Astrocyte of the spinal cord (primary cell): ENCODE measurements at places on chromosomes 2 and 18.
A peak's percentile ranks its signal among the peaks of the same experiment; 100 is the strongest.

DNA sequence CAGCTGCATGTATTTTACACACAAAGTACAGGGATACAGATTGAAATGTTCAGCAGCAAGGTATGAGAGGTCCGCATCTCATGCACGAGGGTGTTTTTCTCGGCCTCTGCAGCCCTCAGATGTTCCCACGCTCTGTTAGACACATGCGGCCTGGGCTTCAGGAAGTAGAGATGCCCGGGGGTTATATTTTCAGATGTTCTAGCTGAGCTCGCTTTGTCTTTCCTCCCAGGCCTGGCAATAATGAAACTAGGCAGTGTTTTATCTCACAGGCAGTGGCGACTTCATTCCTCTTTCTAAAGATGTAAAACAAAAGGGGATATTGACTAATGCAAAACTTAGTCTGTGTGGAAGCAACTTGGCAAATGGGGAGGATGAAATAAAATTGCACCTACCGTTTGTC, 190.7 kb downstream of the GBX2 start:
- no peak for DNase-seq

GRCh38 chr2:165572151-165572550, 102.7 kb downstream of the CSRNP3 start:
- DNase-seq: no peak

DNA sequence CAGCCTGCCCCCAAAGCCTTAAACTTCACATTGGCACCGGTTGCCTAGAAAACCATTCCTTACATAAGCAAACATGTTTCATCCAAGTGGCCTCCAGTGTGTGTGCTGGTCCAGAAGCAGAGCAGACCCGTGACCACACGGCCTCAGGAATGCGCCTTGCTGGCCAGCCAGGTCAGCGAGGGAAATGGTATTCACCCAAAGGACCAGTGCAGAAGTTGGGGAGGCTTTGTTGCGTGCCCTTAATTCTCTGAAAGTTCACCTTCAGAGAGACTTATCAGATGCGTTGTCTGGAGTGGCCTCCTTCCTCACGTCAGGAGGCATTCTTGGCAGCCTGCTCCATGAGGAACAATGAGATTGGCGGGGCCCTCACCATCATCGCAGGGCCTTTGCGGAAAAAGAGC, 25.9 kb downstream of the NRP2 start:
- DNase-seq: peak; percentile 93

- no peak for DNase-seq
Observed at GRCh38 chr18:2978208-2978607, 34.7 kb downstream of the LPIN2 start.

GRCh38 chr2:37827911-37828511, 97.1 kb upstream of the RMDN2 start:
- peak; percentile 54 for DNase-seq

DNA sequence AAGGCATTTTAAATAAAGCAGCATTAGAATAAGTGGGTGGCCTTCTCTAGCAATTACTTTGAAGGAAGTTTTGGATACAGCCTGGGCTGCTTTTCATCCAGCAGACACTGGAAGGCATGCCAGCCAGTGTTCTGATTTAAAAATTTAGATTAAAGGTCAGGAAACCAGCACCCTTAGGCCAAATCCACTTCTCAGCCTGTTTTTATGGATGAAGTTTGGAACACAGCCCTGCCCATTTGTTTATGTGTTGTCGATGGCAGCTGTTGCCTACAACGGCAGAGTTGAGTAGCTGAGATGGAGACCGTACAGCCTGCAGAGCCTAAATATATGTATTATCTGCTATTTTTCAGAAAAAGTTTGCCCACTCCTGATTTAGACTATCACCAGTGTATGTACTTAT, 313.6 kb upstream of the ACVR2A start:
- DNase-seq: no peak

DNA sequence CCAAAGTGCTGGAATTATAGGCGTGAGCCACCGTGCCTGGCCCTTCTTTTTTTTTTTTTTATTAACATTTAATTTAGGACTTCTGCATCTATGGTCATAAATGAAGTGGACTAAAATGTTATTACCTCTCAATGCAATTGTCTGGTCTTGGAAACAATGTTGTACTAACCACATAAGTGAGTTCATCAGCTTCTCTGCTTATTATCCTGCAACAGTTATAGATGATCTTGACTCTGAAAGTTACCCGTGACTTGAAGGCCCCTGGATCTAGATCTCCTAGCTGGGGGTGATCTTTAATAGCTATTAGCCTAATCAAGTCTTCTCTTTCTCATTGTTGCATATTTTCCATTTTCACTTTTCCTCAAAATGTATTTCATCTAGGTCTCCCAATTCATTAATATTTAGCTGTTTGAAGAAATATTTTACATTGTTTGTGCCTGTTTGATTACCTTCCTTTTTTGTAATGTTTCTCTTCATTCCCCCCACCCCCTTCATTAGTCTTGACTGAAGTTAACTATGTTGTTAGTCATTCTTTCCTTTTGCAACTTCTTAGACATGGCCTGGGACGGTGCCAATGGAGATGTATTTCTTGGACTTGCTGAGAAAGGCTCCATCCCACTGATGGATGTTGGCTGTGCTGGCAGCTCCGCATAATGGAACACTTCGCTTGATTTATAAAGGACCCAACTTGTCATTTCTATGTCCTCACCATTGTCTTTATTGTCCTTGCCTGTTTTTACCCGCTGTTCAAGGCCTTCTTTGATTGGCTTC, 141.6 kb upstream of the RIOK3 start:
- DNase-seq: peak; percentile 93
